Stimulated activated naive CD8-positive, alpha-beta T cell treated with anti-CD3 and anti-CD28 coated beads, Interleukin-15, Interleukin-2, amounts not matched to agents 100 U/mL and 50 U/mL, for 24 hours (primary cell): ENCODE measurements at places on chromosomes 5 and 9.

DNA sequence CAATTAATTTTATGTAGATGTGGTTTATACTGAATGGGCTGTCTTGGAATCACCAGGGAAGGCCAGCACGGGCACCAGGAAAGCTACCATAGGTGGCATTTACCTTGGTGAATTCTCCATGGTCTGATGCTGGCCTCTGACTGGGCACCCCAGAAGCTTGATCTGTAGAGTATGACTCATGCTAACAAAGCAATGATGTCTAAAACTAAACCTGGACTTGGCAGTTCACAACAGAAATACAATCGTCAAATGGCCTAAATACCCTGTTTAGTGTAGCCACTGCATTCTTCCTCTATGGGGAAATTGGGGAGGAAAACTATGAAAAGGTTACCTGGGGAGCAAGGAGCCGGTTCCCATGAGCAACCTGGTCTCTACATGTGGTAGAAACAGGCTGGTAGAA lies 98.0 kb downstream of the ATPSCKMT start:
- DNase-seq = no peak

DNA sequence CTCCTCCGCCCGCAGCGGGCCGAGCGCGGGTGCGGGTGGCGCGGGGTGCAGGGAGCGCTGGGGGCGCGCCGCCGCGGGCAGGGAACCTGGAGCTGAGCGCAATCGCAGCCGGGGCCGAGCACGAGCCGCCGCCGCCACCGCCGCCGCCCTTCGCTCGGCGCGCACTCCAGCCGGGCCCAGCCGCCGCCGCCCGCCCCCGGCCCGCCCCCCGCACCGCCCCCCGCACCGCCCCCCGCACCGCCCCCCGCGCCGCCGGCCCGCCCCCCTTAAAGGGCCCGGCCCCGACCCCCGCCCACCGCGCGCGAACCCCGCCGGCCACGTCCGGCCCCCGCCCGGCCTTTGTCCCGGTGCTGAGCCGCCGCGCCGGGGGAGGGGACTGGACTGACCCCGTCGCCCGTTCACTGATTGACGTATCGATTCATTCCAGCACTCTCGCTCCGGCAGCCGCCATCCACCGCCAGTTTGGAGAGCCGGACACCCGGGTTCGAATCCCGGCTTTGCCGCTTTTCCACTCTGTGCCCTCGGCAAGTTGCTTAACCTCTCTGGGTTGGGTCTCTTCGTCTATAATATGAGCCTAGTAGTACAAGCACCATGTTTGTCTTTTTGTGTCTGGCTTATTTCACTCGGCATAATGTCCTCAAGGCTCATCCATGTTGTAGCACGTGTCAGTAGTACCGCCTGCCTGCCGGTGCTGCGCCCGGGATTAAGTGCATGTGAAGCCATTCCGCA lies at the start of gene SH3PXD2B:
Gene SH3PXD2B, minus strand, starts transcription at position 168 of the 729 bp plus-strand sequence. CDS start 173 bp downstream, outside the sequence.
- DNase-seq = peak; percentile 47

GRCh38 chr9:130632841-130633240 lies 31.6 kb upstream of the PRDM12 start:
- no peak for DNase-seq

DNA sequence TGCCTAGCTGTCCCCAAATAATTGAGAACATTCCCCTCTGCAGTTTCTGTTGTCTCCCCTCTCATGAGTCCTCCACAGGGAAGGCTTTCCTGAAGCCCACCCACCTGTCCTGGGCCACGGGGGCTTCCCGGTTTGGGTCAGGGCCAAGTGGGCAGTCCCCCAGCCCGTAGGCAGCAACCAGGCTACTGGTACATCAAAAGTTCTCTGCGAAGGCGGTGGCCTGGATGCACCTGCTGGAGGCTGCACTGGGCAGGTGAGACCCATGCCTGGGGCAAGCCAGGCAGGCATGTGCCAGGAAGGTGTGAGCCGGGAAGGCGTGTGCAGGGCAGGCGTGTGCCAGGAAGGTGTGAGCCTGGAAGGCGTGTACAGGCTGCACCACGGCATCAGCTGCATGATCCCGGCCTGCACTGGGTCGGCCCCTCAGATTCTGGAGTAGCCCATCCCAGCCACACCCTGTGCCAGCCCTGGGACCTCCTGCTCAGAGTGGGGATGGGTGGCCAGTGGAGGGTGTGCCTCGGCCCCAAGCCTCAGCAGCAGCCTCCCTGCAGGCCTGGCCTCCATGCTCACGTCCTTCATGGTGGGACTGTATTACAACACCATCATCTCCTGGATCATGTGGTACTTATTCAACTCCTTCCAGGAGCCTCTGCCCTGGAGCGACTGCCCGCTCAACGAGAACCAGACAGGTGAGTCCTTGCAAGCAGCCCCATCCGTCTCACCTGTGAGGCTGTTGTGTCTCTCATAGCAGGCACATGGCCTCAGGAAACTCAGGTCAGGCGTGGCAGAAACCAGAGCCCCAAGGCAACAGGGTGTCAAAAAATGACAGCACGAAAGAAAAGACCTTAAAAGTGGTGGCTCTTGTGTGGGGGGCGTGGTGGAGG lies 8.7 kb downstream of the SLC6A19 start:
- DNase-seq = no peak

GRCh38 chr9:101018467-101018866 lies 10.1 kb upstream of the PLPPR1 start:
- no peak for DNase-seq
